AG10803 (cell line): ENCODE measurements at places on chromosomes 6 and 20.

DNA sequence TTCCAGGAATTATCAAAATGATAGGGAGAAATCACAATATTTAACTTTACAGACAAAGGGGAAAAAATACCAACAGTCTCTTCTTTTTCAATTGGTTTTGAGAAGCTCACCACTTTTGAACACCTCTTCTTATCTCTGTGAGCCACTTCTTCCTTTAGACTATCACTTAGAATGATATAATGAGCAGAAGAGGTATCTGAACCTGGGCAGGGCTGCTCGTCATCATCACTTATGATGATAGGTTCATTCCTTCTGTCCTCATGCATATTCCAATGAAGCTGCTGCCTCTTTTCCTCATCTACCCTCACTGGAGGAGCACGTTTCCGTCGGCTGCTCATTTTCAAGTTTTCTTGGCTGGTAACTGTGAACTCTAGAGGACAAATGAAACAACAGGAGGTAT, 9.2 kb downstream of the SHPRH start:
- DNase-seq = no peak

- no peak for DNase-seq
Observed at GRCh38 chr6:33927112-33927511, 123.3 kb upstream of the MLN start.

- no peak for DNase-seq
Observed at GRCh38 chr6:49530141-49530776, 20.2 kb upstream of the C6orf141 start.

DNA sequence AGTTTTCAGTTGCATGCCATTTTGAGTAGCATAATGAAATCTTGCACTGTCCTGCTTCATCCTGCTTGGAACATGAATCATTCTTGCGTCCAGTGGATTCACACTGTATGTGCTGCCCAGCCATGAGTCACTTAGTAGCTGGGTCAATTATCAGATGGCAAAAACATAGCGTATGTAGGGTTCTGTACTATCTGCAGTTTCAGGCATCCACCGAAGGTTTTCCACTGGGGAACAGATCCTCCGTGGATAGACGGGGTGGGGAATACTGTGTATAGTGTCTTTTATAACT, 61.4 kb downstream of the IL22RA2 start:
- peak; percentile 42 for DNase-seq

- no peak for DNase-seq
Observed at GRCh38 chr20:63703471-63703975, 4.3 kb downstream of the ARFRP1 start.

- DNase-seq = peak; percentile 97
Observed at GRCh38 chr6:4941782-4942672, 61.8 kb downstream of the RPP40 start.

DNA sequence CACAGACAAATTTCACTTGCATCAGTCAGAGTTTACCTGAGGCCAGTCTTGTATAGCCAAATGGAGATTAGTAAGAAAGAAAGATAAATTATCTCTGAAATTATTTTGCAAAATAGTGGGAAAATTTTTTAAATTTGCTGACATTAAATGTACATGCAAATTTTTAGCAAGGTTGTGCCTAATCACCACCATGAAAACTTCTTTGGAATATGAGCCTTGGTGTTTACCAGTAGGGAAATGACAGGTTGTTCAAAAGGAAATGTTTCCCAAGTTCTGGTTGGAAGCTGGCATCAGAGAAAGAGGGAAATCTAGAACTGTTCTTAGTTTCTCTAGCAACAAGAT, 34.4 kb upstream of the LOC128125822 start:
- no peak for DNase-seq

DNA sequence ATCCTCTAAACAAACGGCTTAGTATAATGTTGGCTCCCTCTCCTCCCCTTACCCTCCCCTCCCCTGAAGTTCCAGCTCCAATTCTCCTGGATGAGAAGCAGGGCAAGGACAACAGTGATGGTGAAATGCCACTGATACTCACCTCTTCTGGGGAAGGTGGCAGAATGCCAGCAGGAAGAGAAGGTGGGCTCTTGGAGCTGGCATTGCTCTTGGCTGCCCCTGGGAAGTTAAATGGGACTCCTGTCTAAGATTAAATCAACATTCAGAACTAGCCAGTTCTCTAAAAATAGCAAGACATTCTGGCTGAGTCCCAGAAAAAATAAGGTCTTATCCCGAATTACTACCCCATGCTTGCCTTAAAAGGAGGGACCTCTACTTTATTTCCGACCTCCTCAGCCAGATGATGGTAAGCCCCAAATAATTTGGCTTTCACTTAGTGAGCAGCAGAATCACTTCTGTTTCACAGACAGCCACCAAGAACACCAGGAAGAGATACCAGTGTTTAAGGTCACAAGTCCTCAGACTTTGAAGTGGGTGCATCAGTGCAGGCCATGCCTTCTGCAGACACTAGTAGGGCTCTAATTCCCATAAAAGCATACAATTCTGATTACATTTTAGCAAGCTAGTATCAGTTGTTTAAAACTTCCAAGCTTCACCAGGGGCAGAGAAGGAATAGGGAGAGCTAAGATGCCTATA, 46.0 kb upstream of the IL17A start:
- no peak for DNase-seq

DNA sequence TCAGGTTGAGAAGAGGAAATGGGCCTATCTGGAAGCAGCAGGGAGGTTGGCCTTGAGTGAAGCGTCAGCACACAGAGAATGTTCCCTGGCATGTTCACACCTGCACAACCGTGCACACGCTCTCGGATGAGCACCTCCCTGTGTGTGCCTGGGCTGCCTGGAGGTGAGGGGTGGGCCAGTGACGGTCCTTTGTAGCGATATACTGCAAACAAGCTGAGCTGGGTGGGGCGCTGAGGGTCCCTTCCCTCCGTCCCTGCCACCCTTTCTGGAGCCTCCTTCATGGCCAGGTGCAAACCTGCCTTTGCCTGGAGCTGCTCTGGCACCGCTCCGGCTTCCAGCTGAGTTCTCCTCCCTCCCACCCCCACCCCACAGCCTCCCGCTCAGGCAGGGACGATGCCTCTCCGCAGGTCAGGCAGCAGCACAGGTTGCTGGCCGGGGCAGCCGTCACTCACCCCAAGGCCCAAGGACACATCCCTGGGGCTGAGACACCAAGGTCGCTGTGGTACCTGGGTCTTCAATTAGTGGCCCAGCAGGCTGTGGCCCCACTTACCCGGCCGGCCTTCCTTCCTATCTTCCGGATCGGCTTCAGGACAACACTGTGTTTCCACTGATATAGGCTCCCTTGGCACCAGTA, 111.6 kb downstream of the ERMARD start:
- DNase-seq = no peak

GRCh38 chr20:63554361-63555278, 661 bp downstream of the FNDC11 start:
- DNase-seq = no peak

- DNase-seq = no peak
Observed at GRCh38 chr6:89204096-89204495, 13.1 kb downstream of the GABRR1 start.

DNA sequence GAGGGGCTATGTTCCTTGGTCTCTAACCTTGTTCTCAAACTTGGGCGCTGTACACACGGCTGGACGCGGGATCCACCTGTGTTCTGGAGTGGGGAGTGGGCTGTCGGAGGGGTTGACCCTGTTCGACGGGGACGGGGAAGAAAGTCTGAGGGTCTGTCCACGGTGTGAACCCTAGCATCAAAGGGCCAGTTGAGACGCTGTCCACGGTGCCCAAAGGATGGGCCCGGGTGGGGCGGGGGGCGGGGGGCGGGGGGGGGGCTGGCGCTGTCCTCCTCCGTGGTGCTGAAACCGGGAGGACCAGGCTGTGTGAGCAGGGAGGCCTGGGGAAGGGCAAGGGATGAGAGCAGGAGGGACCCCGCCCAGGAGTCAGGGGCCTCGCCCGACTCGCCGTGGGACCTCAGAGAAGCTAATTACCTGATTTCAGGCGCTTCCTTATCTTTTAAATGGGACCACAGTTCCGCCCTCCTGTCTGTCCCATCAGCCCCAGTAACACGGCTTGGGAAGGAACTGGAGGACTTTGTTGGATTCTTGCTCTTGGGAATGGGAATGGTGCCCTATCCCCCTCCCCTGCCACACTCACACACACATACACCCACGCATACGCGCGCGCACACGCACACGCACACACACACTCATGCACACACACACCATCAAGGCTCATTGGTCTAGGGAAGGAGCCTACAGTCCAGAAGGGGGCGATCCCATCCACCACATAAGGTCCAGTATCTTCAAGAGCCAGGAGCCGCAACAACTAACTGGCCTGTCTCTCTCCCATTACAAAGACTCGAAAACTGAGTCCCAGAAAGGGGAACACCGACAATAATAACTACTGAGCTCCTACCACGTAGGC, 1.0 kb upstream of the VSTM2L start:
- DNase-seq = peak; percentile 69

- peak; percentile 2 for DNase-seq
Observed at GRCh38 chr6:28446818-28447511, 3.7 kb upstream of the ZSCAN23 start.

GRCh38 chr20:51581571-51581970, 39.1 kb upstream of the NFATC2 start:
- no peak for DNase-seq

DNA sequence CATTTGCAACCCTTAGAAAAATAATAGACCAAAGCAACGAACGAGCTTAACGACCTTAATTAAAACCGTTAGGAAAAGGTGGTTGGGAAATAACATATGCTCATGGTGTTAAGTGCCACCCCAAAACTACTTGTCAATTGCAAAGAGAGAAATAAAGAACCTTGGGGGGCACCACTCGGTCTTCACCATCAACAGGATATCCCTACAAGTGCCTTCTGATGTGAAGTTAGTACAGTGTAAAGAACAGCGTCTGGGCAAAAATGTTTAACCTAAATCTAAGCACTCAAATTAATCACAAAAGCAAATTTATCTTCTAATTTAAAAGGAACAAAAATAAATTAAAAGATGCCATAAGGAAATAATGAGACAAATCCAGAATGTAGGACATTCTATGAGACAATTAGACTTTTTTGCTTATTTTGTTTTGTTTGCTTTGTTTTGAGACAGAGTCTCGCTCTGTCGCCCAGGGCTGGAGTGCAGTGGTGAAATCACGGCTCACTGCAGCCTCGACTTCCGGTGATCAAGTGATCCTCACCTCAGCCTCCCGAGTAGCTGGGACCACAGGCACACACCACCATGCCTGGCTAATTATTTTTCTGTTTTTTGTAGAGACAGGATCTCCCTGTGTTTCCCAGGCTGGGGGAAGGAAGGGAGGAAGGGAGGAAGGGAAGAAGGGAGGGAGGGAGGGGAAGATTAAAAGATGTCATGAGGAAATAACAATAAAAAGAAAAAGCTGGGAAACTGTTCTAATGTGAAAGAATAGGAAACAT, 41.3 kb upstream of the BTN3A2 start:
- no peak for DNase-seq

- no peak for DNase-seq
Observed at GRCh38 chr6:89974834-89975233, 80.6 kb downstream of the GJA10 start.

DNA sequence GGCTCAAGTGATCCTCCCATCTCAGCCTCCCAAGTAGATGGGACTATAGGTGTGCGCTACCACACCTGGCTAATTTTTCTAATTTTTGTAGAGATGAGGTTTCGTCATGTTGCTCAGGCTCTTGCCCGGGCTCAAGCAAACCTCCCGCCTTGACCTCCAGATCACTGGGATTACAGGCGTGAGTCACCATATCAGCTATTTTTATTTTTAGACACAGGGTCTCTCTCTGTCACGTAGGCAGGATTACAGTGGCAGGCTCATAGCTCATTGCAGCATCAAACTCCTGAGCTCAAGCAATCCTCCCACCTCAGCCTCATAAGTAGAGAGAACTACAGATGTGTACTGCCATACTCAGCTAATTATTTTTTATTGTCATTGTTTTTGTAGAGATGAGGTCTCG, 41.7 kb downstream of the SLC23A2 start:
- DNase-seq = no peak

DNA sequence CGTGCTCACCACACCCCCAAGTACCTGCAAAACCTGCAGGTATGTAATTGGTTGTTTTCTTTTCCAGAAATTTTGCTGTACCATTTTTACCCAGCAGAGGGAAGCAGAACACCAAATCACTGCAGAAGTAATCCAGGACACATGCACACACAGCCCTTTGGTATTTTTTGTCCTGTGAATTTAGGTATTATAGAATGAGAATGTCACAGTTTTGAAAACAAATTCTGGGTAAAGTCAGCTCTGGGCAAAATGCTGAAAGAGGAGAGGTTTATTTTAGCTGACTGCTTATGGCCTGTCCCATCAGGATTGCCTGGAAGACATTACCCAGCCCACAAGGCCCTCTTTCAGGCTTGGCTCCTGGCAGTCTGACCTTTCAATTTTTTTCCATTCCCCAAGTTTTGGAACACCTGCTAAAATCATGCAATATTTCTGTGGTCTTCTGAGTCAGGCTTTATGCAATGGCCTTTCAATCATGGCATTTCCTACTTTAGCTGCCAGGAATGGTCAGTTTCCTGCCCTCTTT, 3.5 kb upstream of the EFHC1 start:
- DNase-seq = peak; percentile 80

DNA sequence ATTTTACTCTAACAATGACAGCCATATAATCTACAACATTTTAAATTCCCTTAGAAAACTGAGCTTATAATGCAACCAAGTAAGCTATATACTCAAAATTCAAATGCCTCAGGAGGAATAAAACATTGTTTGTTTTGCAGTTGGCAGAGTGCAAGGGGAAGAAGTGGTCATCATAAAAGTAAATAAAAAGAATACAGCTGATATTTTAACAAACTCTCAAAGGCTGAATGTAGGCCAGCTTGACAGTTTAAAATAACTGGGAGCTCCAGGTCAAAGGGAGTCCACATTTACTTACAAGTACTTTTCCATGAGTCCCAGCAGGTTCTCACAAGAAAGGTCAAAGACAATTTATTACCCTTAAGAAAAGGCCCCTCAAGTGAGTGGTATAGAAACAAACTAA, 589.8 kb downstream of the BCKDHB start:
- DNase-seq = no peak

DNA sequence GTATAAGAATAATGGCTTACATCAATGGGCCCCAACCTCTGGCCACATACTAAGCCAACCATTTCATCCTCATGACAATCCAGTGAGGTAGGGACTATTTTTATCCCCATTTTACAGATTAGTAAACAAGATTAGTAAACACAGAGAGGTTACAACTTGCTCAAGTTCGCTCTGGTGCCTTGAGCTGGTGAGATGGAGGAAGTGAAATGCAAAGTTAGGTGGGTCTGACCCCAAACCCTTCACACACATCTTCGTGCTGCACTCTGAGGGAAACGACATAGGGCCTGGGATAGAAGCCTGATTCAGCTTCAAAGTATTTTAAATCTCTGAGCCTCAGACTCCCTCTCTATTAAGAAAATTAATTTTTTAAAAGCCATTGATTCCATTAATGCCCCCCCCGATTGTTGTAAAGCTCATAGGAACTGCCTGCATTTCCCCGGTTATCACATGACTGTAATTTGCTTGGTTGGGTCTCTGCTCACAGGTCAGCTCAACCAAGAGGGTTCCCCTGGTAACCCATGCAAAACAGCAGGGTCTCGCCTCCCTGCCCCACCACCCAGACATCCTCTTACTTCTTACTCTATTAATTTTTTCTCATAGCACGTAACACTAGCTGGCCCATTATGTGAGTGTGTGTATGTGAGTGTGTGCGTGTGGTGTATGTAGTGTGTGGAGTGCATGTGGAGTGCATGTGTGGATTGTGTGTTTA, 221.2 kb downstream of the MAFB start:
- DNase-seq = no peak

- DNase-seq = peak; percentile 38
Observed at GRCh38 chr6:56314683-56315523, 67.5 kb upstream of the COL21A1 start.

- no peak for DNase-seq
Observed at GRCh38 chr6:132005178-132005577, 54.0 kb upstream of the CCN2 start.
